Retinal pigment epithelial cell (primary cell): ENCODE measurements at places on chromosomes 11 and 22.

DNA sequence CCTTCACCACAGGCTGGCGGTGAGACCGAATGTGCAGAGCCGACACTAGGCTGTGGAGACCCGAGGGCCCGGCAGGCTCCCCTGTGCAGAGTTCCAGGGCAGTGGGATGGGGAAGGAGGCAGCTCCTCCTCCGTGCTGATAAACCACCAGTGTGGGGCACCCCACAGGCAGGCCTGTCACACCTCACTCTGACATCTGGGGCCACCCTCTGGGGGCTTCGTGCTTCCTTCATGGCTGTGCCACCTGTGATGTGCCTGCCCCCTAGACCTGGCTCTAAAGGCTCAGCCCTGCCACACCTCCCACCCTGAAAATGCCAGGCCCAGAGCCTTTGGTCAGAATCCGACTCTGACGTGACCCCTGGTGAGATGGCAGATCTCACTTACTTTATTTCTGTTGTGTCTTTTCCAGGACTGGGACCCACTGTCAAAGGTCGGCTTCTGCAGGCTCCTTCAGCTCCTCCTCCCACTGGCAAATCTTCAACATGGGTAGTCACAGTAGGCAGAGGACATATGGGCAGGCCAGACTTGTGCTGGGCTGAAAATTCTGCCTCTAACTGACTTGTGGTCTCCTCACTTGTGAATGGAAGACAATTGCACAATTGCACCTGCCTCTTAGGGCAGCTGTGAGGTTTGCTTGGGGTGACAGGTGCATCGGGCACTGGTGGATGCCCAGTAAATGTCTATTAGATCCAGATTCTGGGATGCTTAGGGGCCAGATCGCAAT lies 46.2 kb upstream of the TSKU start:
- no peak for DNase-seq

- DNase-seq, result peak; percentile 75
Measured at GRCh38 chr11:80146232-80146631, 705.4 kb upstream of the TENM4 start.

GRCh38 chr22:49550141-49550430 lies 277.6 kb downstream of the BRD1 start:
- DNase-seq, result no peak

- no peak for DNase-seq
Measured at GRCh38 chr22:21624120-21624879, 5.5 kb downstream of the YDJC start.

GRCh38 chr11:108497317-108498045 lies 703 bp downstream of the POGLUT3 start:
- DNase-seq, result peak; percentile 99

DNA sequence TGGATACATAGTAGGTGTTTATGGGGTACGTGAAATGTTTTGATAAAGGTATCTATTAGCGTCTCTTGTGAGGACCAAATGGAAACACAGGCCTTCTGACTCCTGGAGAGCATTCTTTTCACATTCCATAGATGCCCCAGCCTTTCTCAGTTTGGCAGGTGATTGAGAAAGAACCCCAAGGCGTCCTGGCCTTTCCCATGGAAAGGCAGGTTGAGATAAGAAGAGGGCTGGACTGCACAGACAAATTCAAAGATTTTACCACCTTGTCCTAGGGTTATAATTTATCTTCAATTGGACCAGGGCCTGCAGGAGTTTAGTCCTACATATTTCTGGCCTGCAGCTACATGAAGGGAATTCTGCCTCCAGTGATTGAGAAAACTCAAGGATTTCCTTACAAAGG lies 661 bp upstream of the OLFML1 start:
- peak; percentile 16 for DNase-seq

DNA sequence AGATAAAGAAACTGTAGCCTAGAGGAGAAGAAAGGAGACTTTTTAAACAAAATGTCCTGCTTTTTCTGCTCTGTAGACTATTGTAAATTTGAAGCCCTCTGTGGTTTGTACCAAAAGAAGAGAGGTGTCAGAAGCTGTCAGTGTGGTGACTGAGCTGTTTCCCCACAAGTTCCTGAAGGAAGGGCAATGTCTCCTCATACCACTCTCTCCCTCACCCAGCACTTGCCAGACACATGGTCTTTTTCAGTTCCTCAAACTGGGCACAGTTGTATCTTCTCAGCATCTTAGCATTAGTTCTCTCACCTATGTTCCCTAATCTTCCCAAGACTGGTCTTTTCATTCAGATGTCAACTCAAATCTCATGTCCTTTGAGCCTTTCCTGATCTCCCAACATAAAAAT lies 4.3 kb downstream of the BCO2 start:
- DNase-seq, result no peak

- DNase-seq, result no peak
Measured at GRCh38 chr11:28981381-28981780, 873.2 kb downstream of the METTL15 start.

- DNase-seq, result no peak
Measured at GRCh38 chr22:47049078-47049624, 286.7 kb downstream of the TBC1D22A start.

DNA sequence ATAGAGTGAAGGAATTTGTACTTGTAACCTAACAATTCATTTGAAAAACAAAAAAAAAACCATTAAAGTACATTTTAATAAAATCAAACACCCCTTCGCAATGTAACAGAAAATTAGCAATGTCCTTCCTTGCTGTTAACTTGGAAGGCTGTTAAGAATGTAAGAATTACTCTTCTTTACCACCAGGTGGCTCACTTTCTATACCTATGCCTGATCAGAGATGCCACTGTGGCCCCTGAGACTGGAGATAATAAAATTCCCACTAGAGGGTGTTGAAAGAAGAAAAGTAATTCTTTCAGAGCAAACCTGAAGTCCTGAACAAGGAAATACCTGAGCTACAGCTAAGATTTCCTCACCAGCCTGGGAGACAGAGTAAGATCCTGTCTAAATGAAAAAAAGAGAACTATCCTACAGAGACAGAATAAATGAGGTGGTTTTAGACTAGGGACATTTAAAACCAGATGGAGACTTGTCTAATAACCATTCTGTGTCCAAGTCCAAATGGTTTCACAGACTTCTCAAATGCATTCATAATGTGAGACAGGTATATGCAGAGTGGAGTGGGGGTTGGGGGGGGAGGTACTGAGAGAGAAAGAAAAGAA lies 1089.3 kb downstream of the FAM181B start:
- no peak for DNase-seq

GRCh38 chr11:126713806-126714205 lies 286.8 kb downstream of the KIRREL3 start:
- DNase-seq, result no peak

- no peak for DNase-seq
Measured at GRCh38 chr22:25199731-25200520, at the start of gene CRYBB3. Gene CRYBB3 (plus strand): TSS chr22:25199858. CDS start chr22:25201397, 1,539 bp downstream.

- no peak for DNase-seq
Measured at GRCh38 chr22:22951035-22951434, 63.4 kb downstream of the IGLL5 start.

- no peak for DNase-seq
Measured at GRCh38 chr22:29348041-29348440, 32.5 kb upstream of the RASL10A start.
